ENCODE measurements at places on chromosomes 1 and 21.

DNA sequence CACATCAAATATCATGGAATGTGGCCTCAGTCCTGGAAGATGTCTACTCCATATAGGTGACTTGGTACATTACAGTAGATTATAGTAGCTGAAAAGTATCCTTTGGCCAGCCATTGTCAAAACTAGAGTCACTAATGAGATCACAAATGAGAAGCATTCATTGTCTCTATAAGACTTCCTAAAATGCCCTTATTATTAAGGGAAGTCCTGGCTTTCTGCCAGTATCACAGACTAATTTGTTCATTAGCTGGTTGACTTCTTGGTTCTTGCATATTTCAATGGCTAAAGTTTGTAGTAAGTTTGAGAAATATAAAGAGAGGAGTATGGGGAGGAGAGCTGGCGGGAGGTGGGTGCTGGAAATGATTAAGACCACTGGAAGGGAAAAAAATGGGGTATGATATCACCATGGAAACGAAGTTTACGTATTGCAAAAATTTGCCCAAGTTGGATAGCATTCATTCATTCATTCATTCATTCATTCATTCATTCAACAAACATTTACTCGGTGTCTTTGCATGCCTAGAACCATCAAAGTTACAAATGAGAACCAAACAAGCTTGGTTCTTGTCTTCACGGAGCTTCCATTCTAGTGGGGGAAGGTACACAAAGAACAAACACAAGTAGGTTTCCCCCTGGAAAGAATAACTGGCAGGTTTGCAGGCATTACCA lies 11.7 kb upstream of the B3GALNT2 start:
- DNase-seq, result no peak

GRCh38 chr21:45573452-45574035 lies 31.3 kb upstream of the SLC19A1 start:
- no peak for DNase-seq

DNA sequence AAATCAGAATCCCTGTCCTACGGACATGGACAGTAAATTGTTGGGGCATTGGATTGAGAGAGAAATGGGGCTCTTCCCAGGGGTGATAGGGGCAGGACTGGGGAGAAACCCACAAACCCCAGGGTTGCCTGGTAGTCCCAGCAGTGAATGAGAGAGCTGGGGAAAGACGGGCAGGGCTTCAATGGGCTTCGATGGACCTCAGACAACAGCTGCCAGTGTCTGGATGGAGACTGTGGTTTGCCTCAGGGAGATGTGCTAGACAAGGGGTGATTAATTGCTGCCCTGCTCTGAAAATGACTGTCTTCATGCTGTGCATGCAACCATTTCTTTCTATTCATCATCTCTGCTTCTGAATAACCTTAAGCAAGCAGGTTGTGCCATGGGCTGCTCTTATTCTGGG lies 7.4 kb downstream of the GPR25 start:
- DNase-seq, result no peak

DNA sequence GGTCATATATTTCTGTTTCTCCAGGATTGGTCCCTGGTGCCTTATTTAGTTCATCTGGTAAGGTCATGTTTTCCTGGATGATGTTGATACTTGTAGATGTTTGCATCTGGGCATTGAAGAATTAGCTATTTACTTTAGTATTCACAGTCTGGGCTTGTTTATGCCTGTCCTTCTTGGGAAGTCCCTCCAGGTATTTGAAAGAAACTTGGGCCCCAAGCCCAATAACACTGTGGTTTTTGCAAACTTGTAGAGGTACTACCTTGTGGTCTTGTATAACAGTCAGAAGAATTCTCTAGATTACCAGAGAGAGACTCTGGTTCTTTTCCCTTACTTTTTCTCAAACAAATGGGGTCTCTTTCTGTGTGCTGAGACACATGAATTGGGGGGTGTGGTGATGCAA lies 251.4 kb upstream of the B3GALT2 start:
- DNase-seq, result no peak

DNA sequence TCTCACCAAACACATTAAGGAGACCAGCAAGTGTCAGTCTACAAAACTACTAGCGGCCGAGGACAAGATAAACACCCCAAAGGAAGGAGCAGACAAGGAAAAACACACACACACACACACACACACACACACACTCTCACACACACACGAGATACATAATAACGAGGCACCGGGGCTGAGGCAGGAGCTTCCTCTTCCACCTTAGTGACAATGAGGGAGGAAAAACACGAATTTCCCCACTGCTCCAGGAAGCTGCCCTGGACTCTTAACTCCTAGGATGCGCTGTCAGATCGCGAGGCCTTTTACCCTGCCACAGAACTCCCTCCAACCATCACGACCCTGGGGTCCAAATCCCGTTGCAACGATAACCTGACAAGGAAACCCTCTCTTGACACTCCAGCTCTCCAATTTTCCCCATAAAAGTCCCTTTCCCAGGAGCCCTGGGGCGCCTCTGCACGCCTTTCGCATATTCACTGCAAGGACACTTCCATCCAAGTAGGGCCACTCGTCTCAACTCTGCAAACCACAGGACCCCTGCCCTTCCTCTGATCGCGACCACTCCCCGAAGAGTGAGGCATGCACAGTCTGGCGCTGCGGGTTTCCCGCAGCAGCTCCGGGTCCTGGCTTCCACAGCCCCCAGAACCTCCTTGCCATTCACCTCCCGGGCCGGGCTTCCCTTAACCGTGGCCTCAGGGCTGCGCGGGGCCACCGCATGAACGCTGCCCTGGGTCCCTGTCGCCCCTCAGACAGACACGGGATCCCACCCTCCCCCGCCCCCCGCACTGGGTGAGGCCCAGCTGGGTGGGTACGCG lies 581 bp downstream of the ETV3 start:
- DNase-seq, result no peak

DNA sequence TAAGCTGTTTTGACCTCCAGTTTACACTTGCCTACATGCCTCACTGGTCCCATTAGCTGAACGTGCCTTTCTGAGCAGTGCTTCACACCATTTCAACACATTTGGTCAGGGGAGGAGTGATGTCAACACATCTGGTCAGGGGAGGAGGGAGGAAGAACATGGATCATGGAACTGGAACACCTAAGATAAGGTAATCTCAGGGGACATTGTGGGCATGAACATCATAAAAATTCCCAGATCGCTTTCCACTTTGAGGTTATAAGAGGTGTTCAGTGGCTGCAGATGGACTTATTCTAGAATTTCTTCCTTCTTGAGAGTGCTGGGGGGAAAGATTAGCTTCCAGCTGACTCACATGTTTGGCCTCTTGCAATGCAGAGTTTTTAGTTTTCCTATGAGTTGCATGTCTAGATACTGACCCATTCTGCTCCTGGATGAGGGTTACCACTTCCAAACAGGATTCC lies 2.0 kb downstream of the QSOX1 start:
- DNase-seq, result no peak

- no peak for DNase-seq
Measured at GRCh38 chr1:30611741-30612309, 111.6 kb downstream of the MATN1 start.

- DNase-seq, result no peak
Measured at GRCh38 chr1:3133686-3134085, 64.7 kb downstream of the PRDM16 start.

DNA sequence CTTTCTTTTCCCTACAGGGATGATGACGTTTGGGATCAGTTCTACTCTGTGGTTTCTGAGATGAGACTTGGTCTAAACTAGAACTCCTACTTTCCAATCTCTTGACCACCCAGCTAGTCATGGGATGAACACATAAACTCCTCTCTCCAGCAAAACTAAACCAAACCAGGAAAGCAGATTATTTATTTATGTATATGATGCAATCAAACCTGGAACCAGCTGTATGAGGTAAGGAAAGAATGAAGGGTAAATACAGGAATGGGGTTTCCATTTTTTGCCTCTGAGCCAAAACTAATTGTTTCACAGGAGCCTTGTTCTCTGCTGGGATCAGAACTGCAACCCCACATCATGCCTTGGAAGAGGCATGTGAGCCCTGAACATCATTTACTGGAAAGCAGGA lies 3.3 kb upstream of the AGT start:
- no peak for DNase-seq

DNA sequence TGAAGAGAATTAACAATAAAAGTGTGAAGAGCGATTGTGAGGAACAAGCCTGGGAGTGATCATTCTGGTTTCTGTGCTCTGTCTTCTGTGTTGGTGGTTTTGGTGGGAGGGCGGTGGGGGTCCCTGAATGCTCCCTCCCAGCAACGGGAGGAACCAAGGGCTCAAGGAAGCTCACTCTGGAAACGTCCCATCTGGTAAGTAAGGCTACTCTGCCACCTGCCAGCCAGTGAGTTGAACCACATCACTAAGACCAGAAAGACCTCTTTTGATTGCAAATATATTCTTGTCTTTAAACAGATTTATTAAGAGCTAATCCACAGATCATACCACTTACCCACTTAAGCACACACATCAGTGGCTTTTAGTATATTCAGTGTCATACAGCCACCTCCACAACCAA lies 125.0 kb downstream of the PRDM2 start:
- DNase-seq, result no peak

- DNase-seq, result no peak
Measured at GRCh38 chr1:247291161-247291560, 35.3 kb downstream of the VN1R5 start.

GRCh38 chr21:27759091-27759659 lies 792.3 kb upstream of the ADAMTS5 start:
- DNase-seq, result no peak

DNA sequence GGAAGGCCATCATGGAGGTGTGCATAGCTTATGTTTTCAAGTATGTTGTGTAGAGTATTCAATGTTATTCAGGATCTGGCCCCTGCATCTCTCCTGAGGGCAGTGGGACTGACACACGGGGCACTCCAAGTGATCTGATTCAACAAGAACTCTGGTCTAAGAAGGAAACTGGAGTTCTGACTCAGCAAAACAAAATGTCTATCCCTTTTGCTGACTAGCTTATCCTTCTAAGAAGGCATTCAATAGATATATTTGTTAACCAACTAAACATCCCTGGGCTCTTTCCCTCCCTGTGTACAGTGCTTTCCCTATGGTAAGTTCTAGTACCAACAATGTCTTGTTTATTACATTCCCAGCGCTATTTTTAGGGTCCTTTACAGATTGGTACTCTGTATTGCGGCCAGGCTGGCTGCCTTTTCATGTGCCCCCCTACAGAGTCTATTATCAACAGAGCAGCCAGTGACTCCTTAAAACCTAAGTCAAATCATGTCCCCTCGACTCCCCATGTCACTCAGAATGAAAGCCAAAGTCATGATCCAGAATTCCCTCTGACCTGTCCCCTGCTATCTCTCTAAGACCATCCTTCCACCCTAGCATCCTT lies 304.9 kb downstream of the KCNH1 start:
- DNase-seq, result no peak

DNA sequence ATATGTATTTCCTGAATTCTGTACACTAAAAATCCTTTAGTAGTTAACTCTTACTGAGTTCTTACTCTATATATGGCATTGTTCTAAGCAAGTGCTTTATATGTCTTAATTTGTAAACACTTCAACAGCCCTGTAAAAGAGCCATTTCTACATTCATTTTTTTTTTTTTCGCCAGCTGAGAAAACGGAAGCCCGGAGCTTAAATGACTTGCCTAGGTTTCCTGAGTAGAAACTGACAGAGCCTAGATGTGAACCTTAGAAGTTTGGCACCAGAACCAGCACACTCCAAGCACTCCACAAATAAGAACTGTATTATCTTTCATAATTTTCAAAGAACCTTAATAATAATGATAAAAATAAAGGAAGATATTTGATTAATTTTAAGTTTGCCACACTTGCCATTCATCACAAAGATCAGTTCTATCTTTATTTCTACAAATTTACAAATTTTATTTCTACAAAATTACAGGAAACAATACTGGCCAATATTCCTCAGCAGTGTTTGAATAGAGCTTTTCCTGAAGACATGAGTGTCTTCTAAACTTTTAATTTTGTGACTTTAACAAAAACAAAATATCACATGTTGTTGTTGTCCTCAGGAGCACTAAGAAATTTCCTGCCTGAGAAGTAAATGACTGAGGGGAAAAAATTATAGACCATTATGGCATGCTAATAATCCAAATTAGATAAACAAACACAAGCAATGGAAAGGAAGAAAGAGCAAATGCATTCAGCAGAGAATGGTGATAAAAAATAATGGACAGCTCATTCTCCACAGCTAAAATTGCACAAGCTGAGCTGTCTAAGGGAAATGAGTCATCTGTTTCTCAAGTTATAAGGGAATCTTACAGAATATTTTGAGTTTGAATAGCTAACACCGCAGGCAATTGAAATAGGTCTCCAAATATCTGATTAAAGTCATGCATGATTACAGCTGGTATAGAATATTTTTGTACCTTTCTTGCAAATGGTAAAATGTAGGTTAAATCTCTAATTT lies 71.2 kb downstream of the DPYD start:
- no peak for DNase-seq

DNA sequence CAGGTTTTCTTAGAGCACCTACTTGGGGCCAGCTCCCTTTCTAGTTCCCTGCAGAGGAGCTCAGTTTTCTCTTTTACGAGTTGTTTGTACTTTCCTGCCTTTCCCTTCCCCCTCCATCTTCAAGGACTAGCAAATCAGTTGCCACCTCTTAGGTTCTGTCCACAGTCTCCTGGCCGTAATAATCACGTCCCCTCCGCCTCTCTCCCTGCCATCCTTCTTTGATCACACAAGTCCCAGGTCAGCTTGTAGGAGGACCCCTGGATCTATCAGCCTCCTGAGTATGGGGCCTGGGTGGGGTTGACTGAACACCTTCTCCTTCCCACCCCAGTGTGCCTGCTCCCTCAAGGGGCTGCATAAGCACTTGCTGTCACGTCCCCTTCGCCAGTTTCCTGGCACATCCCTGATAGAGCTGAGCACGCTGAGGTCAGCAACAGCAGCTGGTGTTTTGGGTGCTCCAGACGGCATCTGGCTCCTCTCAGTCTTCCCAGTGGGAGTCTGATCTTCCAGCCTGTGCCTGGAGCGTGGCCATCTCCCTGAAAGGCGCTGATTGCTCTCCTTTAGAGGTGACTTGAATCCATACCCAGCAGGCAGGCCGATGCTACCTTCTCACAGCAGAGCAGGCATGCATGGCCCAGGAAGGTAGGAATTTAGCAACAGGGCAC lies 216.1 kb upstream of the TMEM51 start:
- no peak for DNase-seq

- no peak for DNase-seq
Measured at GRCh38 chr1:115428256-115428655, 90.2 kb upstream of the NGF start.

DNA sequence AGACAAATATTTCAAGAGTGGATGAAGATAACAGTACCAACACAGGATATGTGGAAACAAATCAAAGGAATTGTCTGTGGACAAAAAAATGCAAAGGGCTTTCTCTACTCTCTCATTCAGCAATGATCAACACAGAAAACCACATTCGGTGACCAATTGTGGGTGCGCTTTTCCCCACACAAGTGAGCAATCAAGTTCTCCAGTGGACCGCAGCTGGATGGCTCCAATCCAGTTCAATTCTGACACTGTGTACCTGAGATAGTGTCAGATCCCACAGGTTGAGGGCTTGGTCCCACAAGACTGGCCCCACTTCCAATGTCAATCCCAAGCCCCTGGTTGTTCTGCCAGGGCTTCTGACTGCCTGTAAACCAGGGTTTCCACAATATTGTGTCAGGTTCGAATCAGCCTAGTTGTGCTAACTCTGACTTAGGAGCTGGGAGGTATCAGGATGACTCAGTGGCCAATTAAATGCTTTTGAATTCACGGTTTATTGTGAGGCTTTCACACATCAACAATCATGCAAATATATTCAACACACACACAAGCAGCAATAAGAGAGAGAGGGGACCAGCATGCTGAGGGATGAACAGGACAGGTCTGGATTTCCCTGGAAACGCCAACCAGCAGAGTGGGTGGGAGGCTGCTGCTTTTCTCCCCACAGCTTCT lies 87.0 kb upstream of the BTG3 start:
- DNase-seq, result no peak

All from stimulated activated CD4-positive, alpha-beta T cell treated with anti-CD3 and anti-CD28 coated beads, Interleukin-1b, Interleukin-23, amount 100 ng/mL, for 4 hours (primary cell).